ENCODE measurements at places on chromosomes 4 and X. TPM values are rescaled to one million over a fixed set of nuclear protein-coding genes. Genes with fewer than 3 reads are reported as not detected.

GRCh38 chr4:169907705-169908104 lies 118.5 kb downstream of the MFAP3L start:
- DNase-seq = no peak

GRCh38 chr4:152516156-152516555 lies 19.7 kb downstream of the FBXW7 start:
- no peak for DNase-seq

GRCh38 chr4:92387459-92388069 lies 83.8 kb downstream of the GRID2 start:
- no peak for DNase-seq

DNA sequence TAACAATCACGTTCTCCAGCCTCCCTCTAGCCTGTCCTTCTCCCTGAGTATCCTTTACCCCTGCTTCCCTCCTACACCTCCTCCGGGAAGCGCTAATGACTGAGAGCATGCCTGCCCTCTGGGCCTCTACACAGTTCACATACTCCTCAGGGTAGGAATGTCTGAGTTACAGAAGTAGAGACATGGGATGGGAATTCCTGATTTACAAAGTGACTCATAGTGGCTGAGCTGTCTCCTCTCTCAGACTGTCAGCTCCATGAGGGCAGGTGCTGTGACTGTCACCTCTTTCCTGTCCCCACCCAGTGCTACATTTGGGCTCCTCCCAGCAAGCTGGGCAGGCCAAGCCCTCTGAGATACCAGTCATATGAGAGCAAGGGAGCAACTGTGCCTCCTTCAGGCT lies 2.6 kb downstream of the LAS1L start:
- no peak for DNase-seq

DNA sequence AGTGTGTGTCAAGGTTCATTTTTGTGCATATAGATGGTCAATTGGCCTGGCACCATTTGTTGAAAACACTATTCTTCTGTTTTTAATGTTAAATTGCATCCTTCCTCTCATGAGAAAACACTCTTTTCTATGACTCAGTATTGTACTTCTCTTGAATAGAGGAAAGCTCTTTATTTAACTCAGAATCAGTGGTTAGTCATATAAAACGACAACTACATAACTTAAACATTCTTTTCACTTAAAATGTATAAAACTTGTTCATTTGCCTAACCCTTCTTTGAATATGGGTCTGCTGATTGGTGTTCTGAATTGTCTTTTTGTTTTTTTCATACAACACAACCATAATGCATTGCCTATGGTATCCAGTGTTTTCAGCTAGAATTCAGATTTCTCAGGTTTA lies 17.2 kb upstream of the MRPL1 start:
- no peak for DNase-seq

MSX1 gene
- total RNA-seq = not detected

DNA sequence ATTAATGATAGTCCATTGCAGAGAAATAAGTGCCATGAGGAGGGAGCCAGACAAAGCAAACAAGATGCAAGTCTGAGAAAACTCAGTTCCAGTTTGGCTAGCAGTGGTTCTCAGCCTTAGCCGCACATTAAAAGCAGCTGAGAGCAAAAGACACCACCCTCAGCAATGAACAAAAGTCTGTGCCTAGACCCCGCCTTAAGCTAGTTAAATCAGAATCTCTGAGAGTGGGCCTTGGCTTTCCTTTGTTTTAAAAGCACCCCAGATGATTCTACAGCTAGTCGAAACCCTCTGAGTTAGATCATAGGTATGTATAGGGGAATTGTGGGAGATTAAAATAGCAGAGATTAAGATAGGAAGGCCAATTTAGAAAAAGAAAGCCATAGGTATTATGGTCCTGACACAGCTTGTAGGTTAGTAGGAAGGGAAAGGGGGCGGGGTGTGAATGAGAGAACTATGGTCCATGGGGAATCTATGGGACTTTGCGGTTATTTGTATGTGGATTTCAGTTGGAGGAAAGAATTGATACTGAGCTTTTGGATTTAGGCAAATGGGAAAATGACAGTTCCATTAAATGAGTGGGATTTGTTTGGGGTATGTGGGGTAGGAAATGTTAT lies 12.0 kb downstream of the SPRY1 start:
- no peak for DNase-seq

CLIC2 gene
- 3.4 TPM for total RNA-seq

DNA sequence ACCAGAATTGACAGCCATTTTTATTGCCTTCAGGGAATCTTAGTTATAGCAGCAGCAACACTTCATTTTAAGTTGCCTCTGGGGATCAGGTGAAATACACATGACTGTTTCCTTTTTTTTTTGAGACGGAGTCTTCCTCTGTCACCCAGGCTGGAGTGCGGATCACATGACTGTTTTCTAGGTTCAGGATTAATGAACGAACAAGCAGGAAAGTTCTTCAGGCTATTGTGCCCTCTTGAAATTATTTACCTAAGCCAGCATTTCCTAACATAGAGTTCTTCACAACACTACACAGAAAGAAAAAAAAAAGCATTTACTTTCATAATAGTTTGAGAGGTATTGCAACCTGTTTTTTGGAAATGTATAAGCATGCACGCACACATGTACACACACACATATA lies 2032.8 kb downstream of the PCDH7 start:
- no peak for DNase-seq

IBSP gene
- total RNA-seq = not detected

- DNase-seq = no peak
These were observed 32.1 kb downstream of the NELFA start for GRCh38 chr4:1976416-1977352.

- no peak for DNase-seq
These were observed 18.0 kb downstream of the ARHGAP10 start for GRCh38 chr4:147749811-147750321.

MAGEC2 gene
- total RNA-seq = not detected

DNA sequence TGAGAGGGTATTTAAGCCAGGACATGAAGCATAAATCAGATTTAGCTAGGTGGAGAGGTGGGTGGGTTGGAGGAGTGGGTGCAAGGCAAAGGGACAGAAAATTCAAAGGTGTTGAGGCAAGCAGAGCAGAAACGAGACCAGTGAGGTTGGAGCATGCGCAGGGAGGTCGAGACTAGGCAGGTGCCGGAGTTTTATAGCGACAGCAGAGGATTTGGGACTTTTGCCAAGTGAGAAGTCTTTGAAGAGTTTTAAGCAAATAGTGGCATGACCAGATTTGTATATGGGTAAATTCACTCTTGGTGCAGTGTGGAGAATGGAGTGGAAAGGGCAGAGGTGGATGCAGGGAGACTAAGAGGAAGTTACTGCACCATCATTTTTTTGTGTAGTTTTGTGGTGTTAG lies 107.0 kb upstream of the TLR2 start:
- DNase-seq = no peak

- DNase-seq = peak; percentile 88
These were observed at the start of gene MND1 for GRCh38 chr4:153344131-153345011. Gene MND1 (plus strand): TSS chr4:153344688. CDS start chr4:153344738, 50 bp downstream.

- no peak for DNase-seq
These were observed 173.7 kb upstream of the LEF1 start for GRCh38 chr4:108342325-108342970.

NUDT11 gene
- 0.56 TPM for total RNA-seq

- DNase-seq = no peak
These were observed 105.4 kb upstream of the FAT1 start for GRCh38 chr4:186829097-186829496.

HS3ST1 gene
- 0.25 TPM for total RNA-seq

- no peak for DNase-seq
These were observed 41.7 kb downstream of the LIN54 start for GRCh38 chr4:82968972-82969371.

DNA sequence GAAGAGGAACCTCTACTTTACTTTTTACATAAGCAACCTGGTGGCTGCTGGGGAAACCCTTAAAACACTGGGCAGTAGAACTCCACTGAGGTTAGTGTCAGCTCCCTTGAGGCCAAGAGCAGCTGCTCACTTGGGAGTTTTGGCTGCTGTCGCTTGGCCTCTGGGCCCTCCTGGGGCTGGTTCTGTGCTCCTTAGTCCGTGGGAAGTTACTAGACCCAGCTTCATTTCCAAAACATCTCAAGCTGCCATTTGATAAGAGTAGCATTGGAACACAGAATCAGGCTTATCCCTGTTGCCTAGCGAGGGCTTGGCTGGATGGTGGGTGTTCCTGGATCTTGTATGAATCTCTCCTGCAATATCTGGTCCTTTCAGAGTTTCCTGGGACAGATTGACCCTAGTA lies 26.1 kb downstream of the RNF4 start:
- DNase-seq = no peak

GRCh38 chrX:53486285-53486684 lies 52.1 kb upstream of the HSD17B10 start:
- no peak for DNase-seq

- no peak for DNase-seq
These were observed 51.9 kb downstream of the PHKA1 start for GRCh38 chrX:72662020-72662747.

- DNase-seq = no peak
These were observed 263.2 kb downstream of the PDHA2 start for GRCh38 chr4:96103086-96103485.

SASH3 gene
- 4.5 TPM for total RNA-seq

UNC5C gene
- total RNA-seq = 1.2 TPM

DNA sequence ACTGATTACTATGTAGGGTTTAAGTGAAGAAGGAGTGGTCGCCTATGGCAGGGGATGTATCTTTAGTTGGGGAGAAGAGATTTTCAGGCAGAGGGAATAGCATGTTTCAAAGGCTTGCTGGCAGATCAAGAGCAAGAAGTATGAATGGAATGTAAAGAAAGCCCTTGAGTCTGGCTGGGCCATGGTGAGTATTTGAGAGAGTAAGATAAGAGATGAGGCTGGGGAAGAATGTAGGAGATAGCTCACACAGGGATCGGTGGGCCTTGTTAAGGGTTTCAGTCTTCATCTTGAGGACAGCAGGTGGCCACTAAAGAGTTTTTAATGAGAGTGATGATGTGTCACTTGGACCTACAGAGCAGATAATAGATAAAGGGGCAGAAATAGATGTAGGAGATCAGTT lies 319.1 kb upstream of the RPS6KA3 start:
- no peak for DNase-seq

GRCh38 chr4:19224820-19225219 lies 1026.9 kb upstream of the SLIT2 start:
- DNase-seq = no peak

DNA sequence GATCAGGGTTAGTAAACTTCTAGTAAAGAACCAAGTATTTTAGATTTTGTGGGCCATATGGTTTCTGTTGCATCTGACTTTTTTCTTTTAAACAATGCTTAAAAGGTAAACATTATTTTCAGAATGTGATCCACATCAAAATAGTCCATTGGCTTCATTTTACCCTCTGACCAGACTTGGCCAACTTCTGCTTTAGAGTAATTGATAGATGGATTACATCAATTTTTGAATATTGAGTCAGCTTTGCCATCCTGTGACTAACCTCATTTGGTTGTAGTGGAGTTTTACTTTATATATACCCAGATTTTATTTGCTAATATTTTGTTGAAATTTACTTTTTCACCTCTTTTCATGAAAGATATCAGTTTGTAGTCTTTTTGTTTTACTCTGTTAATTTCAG lies 559.8 kb downstream of the TLL1 start:
- DNase-seq = no peak

PLP1 gene
- total RNA-seq = 0.09 TPM

TMPRSS11B gene
- total RNA-seq = not detected

CCNB3 gene
- total RNA-seq = 0.42 TPM

SLC9A7 gene
- total RNA-seq = 13.2 TPM

DNA sequence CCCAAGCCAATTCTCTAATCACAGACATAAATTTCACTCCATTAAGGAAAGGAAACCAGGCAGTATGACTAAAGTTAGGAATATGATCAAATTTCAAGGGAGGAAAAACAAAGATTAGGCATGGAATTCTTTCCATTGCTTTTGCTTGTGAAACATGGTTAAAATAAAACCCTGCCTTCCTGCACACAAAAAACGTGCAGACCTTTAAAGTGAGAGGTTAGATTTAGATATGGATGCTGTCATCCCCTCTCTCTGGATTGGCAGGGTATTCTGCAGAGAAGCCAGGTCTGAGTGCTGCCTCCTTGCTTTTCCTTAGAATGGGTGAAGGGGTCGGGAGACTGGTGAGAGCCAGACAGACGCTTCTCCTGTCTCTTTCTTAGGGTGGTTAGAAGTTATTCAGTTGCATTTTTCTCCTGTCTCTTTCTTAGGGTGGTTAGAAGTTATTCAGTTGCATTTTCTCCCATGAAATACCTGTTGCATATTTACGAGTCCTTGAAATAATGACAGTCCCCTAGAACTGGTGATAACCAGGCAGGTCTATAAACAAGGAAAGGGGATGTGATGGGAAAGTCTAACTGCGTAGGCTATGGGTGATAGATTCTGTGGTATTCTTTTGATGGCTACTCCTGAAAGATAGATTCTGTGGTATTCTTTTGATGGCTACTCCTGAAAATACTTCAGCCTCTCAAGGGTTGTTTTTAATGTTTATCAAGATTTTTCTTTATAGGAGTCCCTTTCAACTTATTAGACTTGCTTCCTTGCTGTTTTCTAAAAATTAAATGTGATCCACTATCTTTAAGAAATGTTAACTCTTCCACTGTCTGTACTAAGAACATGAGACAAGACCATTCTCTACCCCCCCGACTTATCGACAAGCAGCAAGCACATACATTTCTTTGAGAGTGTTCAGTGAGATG lies 163.6 kb downstream of the SPRY1 start:
- no peak for DNase-seq

DNA sequence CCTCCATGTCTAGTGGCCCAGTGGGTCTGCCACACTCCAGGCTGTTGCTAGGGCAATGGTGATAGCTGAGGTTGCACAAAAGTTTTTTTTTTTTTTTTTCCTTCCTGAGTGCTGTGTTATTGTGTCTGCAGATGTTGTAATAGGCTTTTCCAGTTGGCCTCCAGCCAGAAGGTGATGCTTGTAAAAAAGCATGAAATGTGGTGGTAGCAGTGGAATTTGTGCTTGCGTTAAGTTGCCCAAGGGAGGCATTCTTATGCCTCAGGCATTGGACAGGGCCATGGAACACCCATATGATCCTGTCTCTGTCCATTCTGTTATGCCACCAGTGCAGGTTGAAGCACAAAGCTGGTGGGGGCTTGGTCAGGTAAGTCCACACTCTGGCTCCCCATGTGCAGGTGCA lies 660.5 kb upstream of the SPANXN1 start:
- no peak for DNase-seq

- no peak for DNase-seq
These were observed 214.1 kb upstream of the ANXA3 start for GRCh38 chr4:78337244-78338020.

DNA sequence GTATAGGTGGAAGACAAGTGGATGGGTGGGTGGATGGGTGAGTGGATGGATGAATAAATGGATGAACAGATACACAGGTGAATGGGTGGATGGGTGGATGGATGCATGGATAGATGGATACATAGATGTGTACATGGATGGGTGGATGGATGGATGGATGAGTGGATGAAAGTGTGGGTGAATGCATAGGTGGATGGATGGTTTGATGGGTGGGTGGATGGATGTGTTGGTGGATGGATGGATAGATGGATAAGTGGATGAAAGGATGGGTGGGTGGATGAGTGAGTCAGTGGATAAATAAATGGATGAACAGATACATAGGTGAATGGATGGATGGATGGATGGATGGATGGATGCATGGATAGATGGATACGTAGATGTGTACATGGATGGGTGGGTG lies 1.6 kb downstream of the CRLF2 start:
- no peak for DNase-seq

CCDC160 gene
- 0.17 TPM for total RNA-seq

RHOXF2B gene
- total RNA-seq = not detected

TCEAL2 gene
- total RNA-seq = not detected

- no peak for DNase-seq
These were observed 13.6 kb downstream of the DHX15 start for GRCh38 chr4:24570574-24571236.
